ENCODE measurements at places on chromosomes 7 and 10.

- DNase-seq: no peak
Measured at GRCh38 chr10:112986544-112987190, 36.6 kb downstream of the TCF7L2 start.

- no peak for DNase-seq
Measured at GRCh38 chr10:16437540-16437894, 707 bp downstream of the PTER start.

GRCh38 chr10:88209231-88209630 lies 345.8 kb downstream of the PTEN start:
- no peak for DNase-seq

- no peak for DNase-seq
Measured at GRCh38 chr7:48617993-48618392, 306.4 kb upstream of the CDC14C start.

DNA sequence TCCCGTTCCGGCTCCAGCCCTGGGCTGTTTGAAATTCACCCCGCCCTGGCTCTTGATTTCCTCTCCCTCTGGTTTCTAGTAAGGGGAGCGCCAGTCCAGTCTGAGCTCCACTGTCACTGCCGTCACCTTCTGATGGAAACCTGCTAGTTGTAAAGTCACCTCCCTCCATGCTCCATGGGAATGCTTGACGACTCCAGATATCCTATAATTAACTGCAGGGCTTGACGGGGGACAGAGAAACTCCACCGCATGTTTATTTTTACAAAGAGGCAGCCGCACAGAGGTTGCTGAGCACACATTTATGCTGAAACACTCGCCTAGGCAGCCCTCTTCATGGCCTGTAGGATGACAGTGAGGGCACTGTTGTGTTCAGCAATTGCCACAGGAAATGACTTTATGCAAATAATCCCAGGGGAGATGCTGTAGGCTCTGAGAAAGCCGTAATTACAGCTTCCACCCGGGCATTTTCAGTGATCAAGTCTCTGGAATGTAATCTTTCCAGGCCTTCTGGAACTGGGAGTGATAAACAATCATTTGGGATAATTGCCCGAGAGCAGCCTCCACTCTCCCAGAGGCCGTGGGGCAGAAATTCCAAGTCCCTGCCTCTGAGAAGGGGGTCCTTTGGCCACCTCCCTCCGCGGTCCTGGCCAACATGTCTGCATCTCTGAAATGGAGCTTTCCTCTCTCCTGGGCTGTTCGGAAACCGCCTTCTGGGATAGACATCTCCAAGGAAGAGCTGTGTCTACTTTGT lies 300.5 kb downstream of the KLF6 start:
- DNase-seq: peak; percentile 5

GRCh38 chr7:92748495-92748894 lies 87.9 kb downstream of the CDK6 start:
- DNase-seq: no peak

DNA sequence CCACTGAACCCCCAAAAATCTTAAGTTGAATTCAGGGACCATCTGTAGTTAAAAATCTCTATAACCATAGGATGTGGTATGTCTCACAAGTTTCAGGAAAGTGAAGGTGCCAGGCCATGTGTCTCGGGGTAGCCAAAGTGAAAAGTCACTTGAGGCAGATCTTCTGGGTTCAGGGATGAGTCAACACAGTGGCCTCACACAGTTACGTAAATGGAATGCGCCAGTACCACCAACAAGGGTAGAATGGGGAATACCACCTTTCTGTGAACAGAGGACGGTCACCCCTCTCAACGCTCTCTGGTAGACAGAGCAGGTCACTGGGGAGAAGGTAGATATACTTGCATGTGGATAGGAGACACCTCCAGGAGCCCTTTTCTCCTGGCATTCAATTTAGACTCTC lies 71.4 kb downstream of the ELMO1 start:
- no peak for DNase-seq

- DNase-seq: no peak
Measured at GRCh38 chr7:18464830-18465229, 30.7 kb upstream of the HDAC9 start.

DNA sequence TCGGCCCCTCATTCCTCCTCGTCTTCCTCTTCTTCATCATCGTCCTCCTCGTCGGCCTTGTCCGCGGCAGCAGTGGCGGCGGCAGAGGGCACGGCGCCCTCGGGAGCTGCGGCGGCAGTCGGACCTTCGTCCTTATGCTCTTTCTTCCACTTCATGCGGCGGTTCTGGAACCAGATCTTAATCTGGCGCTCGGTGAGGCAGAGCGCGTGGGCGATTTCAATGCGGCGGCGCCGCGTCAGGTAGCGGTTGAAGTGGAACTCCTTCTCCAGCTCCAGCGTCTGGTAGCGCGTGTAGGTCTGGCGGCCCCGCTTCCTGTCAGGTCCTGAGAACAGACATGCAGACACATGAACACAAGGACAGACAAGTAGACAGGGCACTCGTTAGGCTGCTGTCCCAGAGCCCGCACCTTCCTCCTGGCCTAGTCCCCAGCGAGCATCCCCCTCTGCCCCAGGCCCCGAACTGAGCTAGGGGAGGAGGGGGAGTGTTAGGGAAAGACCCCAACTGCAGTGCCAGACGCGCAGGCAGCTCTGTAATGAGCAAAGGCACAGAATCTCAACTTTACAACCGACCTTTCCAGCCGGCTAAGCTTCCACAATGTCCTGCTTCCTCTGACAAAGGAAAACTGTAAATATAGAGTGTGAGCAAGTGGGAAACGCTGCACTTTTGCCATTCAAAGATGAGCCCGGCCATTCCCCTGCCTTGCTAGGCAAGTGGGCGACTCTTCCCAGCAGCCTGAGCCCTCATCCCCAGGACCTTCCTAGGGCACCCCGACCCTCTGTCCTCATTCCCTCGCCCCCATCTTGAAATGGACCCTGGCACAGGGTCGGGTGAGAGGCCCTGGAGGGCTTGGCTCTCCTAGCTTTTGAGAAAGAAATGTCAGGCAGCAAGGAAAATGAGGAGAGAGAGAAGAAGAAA lies 1.3 kb downstream of the HOXA7 start:
- DNase-seq: no peak

GRCh38 chr10:45373576-45374349 lies at the start of gene ALOX5:
TSS of gene ALOX5 (plus strand) at chr10:45374216. CDS start at chr10:45374280, 64 bp downstream.
- DNase-seq: peak; percentile 58

- peak; percentile 66 for DNase-seq
Measured at GRCh38 chr7:158000160-158000559, 587.5 kb downstream of the PTPRN2 start.

DNA sequence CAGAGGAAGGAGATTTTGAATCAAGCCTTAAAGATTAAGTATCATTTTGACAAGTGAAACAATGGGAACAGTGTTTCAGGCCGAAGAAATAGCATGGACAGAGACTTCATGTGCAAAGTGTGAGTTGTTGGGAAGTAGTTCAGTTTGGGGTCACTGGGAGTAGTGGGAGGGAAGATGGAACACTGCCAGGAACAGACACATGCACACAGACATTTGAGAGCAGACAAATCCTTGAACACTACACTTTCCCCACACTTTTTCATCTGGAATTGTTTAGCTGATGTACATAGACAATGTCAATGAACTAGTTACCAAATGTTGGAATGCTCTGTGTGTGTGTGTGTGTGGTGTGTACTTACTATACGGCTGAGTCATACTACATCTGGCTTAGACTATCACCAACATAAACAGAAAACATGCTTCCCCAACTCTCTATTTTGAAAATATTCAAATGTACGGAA lies 52.4 kb upstream of the LRRC17 start:
- DNase-seq: no peak

DNA sequence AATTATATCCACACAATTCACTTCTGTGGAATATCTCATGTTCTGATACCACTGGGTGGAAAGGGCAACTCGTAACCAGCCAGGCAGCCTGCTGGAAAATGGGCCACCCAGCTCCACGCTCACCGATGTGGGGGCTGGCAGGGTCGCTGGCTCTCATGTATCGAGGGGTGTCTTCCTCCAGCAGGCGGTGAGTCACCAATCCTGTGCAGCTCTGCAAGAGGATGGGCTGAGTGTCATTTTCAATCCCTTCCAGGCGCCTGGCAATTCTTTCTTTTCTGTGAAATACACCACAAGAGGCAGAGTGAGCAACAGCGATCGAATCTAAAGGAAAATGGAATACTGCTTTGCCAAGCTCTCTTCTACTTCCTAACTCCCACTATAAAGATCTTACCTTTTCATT lies 80.1 kb downstream of the SVIL start:
- DNase-seq: no peak

GRCh38 chr7:52473756-52474155 lies 561.7 kb upstream of the POM121L12 start:
- no peak for DNase-seq

DNA sequence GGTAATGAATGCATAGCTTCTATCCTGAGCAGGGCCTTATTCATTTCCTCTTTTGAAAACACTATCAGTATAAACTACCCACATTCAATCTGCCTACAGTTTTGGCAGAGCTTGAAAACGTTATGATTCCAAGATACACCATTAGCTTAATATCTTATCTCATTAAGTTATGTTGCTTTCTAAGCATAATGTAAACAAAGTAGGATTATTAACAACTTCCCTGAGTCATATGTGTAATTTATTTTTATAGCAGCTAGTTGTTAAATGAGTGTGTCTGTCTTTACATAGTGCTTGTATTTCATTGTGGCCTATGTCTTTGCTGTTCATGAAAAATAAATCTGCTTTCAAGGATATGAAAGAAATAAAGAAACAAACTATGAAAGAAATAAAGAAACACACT lies 106.2 kb upstream of the DLX6 start:
- DNase-seq: no peak

GRCh38 chr7:127652333-127653248 lies 597 bp downstream of the SND1 start:
- no peak for DNase-seq

DNA sequence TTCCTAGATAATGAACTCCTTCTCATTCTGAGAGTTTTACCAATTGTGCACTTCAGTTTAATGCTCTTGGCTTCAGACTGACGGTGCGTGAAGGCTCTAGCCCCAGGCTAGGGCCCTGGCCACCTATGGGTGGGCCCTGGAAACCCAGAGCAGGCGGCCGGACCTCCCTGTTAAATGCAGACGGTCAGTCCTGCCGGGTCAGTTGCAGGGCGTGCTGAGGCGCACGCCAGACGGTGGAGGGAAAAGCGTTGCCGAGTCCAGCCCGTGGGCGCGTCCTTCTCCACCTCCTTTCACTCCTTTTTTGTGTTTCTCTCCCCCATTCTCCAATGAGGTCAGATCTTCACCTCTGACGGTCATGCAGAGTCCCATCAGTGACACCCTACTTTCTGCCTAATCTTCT lies 2.3 kb downstream of the DPYSL4 start:
- no peak for DNase-seq

- no peak for DNase-seq
Measured at GRCh38 chr10:11255796-11256444, 238.2 kb downstream of the CELF2 start.

GRCh38 chr10:11870461-11870780 lies 47.3 kb downstream of the PROSER2 start:
- no peak for DNase-seq

DNA sequence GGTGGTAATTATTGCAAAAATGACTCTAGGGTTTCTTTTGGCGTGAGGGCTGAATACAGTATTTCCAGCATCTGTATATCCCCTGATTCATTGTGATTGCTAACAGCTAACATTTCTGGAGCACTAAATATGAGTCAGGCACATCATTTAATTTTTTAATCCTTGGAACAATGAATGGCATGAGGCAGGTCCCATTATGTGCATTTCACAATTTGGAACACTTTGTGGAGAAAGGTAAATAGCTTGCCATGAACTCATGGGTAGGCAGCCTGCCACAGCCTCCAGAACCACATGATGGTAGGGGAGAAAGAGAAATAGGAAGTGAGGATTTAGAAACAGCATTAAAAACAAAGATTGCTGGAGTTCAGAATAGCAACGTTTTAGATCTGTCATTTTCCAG lies 1.7 kb downstream of the NPTX2 start:
- DNase-seq: no peak

DNA sequence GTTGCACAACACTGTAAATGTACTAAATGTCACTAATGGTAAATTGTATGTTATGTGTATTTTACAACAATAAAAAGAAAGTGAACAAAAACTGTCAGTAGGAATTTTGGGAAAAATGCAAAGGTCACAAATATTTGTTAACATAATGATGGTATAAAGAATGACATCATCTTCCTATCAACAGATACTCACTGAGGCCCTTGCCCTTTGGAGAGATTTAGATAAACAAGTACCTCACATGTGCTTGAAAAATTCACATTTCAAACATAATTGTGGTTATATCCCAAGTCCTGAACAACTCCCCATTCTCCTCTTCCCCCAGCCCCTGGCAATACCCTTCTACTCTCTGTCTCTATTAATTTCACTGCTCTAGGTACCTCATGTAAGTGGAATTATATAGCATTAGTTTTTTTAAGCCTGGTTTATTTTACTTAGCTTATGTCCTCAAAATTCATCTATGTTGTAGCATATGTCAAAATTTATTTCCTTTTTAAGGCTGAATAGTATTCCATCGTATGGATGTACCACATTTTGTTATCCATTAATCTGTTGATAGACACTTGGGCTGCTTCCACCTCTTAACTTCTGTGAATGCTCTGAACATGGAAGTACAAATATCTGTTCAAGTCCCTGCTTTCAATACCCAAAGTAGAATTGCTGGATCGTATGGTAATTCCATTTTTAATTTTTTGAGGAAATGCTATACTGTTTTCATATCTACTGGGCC lies 90.5 kb downstream of the WIPF3 start:
- DNase-seq: no peak

GRCh38 chr7:44200699-44201461 lies at the start of gene YKT6:
TSS of gene YKT6 (plus strand) at chr7:44200978. CDS start at chr7:44201136, 158 bp downstream.
- DNase-seq: peak; percentile 93

- DNase-seq: no peak
Measured at GRCh38 chr7:103727982-103728610, 261.4 kb downstream of the RELN start.

- no peak for DNase-seq
Measured at GRCh38 chr10:32408690-32409089, 37.2 kb upstream of the CCDC7 start.

- no peak for DNase-seq
Measured at GRCh38 chr10:130636313-130636930, 500.2 kb downstream of the GLRX3 start.

GRCh38 chr7:43653466-43653865 lies 70.6 kb downstream of the STK17A start:
- DNase-seq: no peak

GRCh38 chr7:103504505-103505135 lies 58.6 kb upstream of the SLC26A5 start:
- no peak for DNase-seq

DNA sequence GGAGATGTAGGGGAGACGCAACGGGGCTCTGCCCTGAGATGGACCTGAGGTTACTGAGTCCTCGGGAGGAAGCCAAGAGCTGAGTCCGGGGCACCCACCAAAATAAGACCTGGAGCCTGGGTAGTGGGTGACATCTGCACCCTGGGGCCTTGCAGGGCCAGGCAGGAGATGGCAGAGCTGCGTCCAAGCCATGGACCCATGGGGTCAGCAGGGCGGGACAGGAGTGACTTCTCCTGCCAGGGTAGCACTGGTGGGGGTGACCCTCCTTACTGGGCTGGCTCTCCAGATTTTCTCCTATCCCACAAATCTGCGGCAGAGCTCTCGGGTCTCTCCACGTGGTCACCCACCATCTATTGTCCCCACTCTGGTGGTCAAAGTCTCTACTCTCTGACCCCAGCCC lies 2.1 kb downstream of the GHRHR start:
- DNase-seq: no peak

Data from NCI-H510A treated with DMSO at 0.1 percent for 48 hours (cell line).